ENCODE measurements at places on chromosomes 6 and 20. TPM values are rescaled to one million over a fixed set of nuclear protein-coding genes. Genes with fewer than 3 reads are reported as not detected.
A peak's percentile ranks its signal among the peaks of the same experiment; 100 is the strongest.

Gene RCAN2
- 15.7 TPM for total RNA-seq

DNA sequence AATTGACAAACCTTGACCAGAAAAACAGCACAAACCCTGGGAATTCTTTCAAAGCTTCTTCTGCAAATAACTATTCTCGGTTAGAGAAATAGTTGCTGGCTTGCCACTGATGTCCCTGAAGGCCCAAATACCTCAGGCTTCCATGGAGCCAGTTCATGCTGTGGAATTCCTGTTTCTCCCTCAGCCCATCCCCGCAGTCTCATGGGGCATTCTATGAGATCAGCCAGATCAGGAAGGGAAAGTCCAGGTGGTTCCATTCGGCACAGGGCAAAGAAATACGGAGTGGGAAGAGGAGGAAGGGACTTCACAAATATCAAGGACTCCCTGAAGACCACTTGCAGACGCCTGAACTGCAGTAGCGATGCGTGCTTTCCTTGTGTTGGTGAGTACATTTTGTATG is 63.3 kb downstream of the MYLK4 start:
- no peak overlapping the region for H3K27ac ChIP-seq
- no peaks in the 10 kb centered on the region for H3K27me3 ChIP-seq
- DNase-seq, result no peak
- no peaks in the 10 kb centered on the region for H3K36me3 ChIP-seq
- H3K4me1 ChIP-seq, result no peaks in the 10 kb centered on the region

Gene PNLDC1
- 1.1 TPM for total RNA-seq

DNA sequence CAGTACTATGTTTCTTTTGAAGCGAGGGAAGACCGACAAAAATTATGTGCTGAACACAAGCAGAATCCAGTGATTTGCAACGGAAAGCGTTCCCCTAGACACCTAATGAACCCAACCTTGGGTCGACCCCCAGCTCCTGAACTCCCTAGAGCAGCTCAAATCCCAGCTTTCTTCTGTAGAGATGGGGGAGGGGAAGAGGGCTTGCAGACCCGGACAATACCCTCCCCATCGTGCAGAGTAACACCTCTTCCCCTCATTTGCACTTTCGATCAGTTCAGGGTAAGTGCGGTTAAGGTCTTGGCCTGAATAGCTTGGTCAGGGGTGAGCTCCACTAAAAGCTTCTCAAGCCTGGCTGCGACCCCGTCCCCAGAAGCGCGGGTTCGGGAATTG is 404 bp downstream of the CEP162 start:
- H3K36me3 ChIP-seq, result no peaks in the 10 kb centered on the region
- H3K27me3 ChIP-seq, result no peaks in the 10 kb centered on the region
- peak overlapping the region; percentile 54 for H3K4me3 ChIP-seq

DNA sequence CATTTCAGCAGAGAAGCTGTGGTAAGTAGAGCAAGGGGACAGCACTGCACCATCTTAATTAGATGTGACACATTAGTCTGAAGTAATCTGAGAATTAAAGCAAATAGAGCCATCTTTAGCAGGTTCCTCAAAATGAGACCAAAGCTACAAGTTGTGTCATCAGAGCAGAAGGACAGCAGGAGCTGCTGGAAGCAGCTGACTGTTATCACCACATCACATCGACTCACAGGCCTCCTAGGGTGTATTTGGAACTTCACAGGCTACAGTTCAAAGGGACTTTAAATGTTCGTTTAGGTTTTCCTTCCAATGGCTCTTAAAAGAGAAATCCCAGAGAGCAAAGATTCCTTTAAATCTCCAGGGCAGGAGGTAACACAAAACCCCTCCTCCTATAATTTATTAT is 69.5 kb downstream of the LCA5 start:
- H3K36me3 ChIP-seq, result no peaks in the 10 kb centered on the region
- H3K27me3 ChIP-seq, result no peaks in the 10 kb centered on the region
- no peak overlapping the region for H3K27ac ChIP-seq
- H3K4me1 ChIP-seq, result no peaks in the 10 kb centered on the region
- no peak for DNase-seq

DNA sequence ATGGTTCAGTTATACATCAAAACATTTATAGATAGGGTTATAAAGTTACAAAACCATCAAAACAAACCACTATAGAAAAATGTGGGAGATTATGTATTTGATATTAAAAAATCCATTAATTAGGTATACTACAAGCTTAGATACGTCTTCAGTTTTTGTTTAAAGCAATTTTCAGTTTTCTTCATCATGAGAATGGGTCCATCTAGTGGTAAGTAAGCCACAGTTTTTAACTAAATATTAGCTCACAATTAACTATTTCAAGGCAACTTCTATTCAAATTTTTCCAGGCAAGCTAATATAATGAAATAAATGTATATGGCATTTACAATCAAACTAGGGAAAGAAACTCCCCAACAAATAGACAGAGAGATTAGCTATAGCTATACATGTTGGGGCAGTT is 44.4 kb downstream of the RNGTT start:
- no peak overlapping the region for H3K4me3 ChIP-seq
- H3K27me3 ChIP-seq, result no peaks in the 10 kb centered on the region
- H3K36me3 ChIP-seq, result no peaks in the 10 kb centered on the region
- no peak overlapping the region for H3K27ac ChIP-seq

DNA sequence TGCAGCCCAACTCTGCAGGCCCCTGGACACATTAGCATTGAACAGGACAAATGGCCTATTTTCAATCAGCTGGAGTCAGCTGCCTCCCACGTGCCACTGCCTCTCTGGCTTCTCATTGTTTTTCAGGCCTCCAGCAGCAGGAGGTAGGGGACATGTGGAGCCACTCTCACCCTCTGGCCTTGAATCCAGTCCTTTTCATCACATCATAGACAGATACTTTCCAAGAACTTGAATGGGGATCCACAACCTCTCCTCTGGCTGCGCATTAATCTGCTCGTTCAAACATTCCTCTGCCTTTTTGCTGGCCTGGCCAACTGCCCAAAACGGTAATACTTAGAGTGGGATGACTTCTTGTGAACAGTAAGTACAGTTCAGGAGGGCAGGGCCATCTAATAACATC is 592.3 kb downstream of the PKHD1 start:
- DNase-seq, result no peak
- H3K4me3 ChIP-seq, result no peak overlapping the region
- H3K36me3 ChIP-seq, result no peaks in the 10 kb centered on the region
- no peaks in the 10 kb centered on the region for H3K4me1 ChIP-seq

DNA sequence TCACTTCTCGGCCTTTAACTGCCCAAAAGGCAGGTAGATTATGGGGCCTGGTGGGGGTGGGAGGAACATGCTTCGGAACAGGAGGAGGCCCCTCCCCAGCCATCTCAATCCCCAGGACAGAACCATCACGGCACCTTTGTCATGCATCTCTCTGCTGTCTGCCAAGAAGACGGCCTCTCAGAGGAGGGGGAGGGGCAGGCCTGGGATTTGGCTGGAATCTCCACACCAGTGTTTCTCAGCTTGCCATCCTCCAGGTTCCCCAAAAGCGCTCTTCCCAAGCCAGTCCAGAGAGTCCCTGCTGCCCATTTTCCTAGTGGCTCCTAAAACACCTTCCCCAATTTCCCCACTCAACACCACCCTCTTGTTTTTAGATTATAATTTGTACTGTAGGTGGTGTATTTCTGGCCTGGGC is 2.5 kb upstream of the POU5F1 start:
- no peak overlapping the region for H3K4me3 ChIP-seq
- no peak for DNase-seq
- no peaks in the 10 kb centered on the region for H3K27me3 ChIP-seq
- no peak overlapping the region for H3K27ac ChIP-seq
- H3K36me3 ChIP-seq, result no peaks in the 10 kb centered on the region

GRCh38 chr6:167495506-167496401 is 170.9 kb downstream of the TTLL2 start:
- H3K4me3 ChIP-seq, result no peak overlapping the region
- H3K27me3 ChIP-seq, result no peaks in the 10 kb centered on the region
- H3K27ac ChIP-seq, result peak overlapping the region; percentile 72
- no peaks in the 10 kb centered on the region for H3K36me3 ChIP-seq

DNA sequence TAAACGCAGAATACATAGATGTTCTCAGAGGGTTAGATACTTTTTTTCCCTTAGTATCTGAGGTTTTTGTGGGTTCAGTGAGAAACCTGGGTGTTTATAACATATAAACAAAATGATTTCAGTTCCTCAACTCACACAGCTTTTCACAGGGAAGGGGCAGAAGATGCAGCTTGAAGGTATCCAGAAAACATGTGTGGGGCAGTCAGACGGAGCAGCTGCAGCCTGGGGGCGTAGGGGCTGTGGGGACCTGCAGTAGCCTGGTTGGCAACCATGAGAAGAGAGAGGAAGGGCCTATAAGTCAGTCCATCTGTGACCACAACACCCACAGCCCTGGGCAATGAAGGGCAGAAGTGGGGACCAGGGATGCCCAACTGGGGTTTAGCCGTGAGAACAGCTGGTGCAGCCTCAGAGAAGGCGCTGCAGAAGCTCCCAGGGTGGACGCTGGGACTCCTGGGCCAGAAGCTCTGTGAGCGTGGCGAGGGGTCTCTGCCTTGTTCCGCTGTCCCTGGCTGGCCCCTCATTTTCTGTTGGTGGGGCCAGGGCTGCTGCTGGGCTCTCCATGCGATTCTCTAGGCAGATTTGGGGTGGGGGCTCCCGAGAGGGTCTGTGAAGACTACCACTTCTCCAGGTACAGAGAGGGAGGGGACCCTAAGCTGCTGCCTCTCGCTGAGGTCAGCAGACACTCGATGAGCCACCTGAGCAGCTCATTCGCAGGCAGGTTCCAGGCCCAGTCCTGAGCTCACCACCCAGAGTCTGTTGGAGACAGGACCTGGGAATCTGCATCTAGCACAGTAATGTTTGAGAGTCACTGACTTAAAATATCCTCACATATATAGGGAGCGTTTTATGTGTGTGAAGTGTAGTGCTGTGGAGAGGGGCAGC is 181.2 kb downstream of the ZDHHC14 start:
- H3K27me3 ChIP-seq, result no peaks in the 10 kb centered on the region
- peaks cover 16% of the 10 kb centered on the region for H3K36me3 ChIP-seq
- H3K27ac ChIP-seq, result no peak overlapping the region
- no peak overlapping the region for H3K4me3 ChIP-seq

- H3K36me3 ChIP-seq, result no peaks in the 10 kb centered on the region
- DNase-seq, result no peak
- no peak overlapping the region for H3K4me3 ChIP-seq
- no peak overlapping the region for H3K27ac ChIP-seq
- no peaks in the 10 kb centered on the region for H3K27me3 ChIP-seq
Observed at GRCh38 chr6:44471271-44471981, 83.9 kb downstream of the CDC5L start.

GRCh38 chr20:42982218-42982617 is 207.5 kb downstream of the PTPRT start:
- no peak overlapping the region for H3K27ac ChIP-seq
- no peaks in the 10 kb centered on the region for H3K4me1 ChIP-seq
- DNase-seq, result no peak
- no peaks in the 10 kb centered on the region for H3K27me3 ChIP-seq

- peaks cover 13% of the 10 kb centered on the region for H3K4me1 ChIP-seq
- no peak for DNase-seq
- no peaks in the 10 kb centered on the region for H3K27me3 ChIP-seq
- no peak overlapping the region for H3K4me3 ChIP-seq
- H3K36me3 ChIP-seq, result no peaks in the 10 kb centered on the region
Observed at GRCh38 chr6:140077827-140078560, 703.5 kb upstream of the CITED2 start.

DNA sequence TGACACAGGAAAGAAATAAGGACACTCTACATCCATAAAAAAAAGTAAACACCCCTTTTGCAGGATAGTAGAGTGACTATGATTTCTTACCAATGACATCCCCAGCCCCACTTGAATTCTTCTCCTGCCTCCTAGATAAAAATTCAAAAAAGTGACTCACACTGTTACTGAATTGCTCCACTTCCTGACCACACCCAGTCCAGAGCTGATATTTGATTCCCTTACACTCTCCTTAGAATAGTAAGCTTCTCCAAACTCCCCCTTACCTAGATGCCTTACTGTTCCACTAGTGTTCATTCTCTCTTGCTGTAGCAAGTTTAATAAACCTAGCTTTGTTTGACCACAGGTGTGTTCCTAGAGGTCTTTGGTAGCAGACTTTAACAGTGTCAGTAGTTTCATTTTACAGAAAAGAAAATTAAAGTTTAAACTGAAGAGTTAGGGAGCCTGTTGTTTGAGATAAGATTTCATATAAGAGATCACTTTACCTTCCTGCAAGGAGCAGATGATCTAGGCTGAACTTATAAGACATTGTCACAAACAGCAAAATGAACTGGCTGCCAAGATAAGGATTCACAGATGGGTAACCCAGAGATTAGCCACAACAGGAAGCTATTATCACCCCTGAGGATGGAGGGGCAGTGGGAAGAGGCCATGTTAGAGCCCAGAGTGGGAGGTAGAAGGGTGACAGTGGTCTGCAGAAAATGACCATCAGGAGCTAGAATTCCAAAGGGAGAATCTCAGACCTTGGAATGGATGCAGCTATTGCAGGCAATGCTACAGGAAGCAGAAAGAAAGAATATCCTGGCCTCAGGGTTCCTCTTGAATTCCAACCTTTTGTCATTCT is 28.4 kb upstream of the BTN3A2 start:
- no peaks in the 10 kb centered on the region for H3K27me3 ChIP-seq
- H3K4me1 ChIP-seq, result peaks cover 2% of the 10 kb centered on the region
- H3K4me3 ChIP-seq, result no peak overlapping the region
- H3K36me3 ChIP-seq, result no peaks in the 10 kb centered on the region
- H3K27ac ChIP-seq, result no peak overlapping the region

- H3K27ac ChIP-seq, result no peak overlapping the region
- no peak overlapping the region for H3K4me3 ChIP-seq
- DNase-seq, result no peak
- H3K4me1 ChIP-seq, result no peaks in the 10 kb centered on the region
- H3K36me3 ChIP-seq, result no peaks in the 10 kb centered on the region
Observed at GRCh38 chr20:34753706-34754461, 49.7 kb downstream of the TP53INP2 start.

Gene BHLHE23
- not detected for total RNA-seq

GRCh38 chr6:30127238-30128093 is 8.5 kb upstream of the TRIM40 start:
- no peaks in the 10 kb centered on the region for H3K27me3 ChIP-seq
- H3K27ac ChIP-seq, result no peak overlapping the region
- H3K4me3 ChIP-seq, result no peak overlapping the region

Gene SLC2A10
- total RNA-seq, result 31.5 TPM

GRCh38 chr6:84411060-84411629 is 183.7 kb upstream of the CEP162 start:
- H3K4me3 ChIP-seq, result no peak overlapping the region
- H3K27ac ChIP-seq, result no peak overlapping the region
- H3K4me1 ChIP-seq, result no peaks in the 10 kb centered on the region
- no peak for DNase-seq
- no peaks in the 10 kb centered on the region for H3K27me3 ChIP-seq

Gene SPATS1
- total RNA-seq, result not detected
